Fibroblast of the aortic adventitia (primary cell): ENCODE measurements at places on chromosomes 13 and 19.

- DNase-seq: peak; percentile 97
These were observed 367.3 kb downstream of the DCT start for GRCh38 chr13:94112227-94112626.

DNA sequence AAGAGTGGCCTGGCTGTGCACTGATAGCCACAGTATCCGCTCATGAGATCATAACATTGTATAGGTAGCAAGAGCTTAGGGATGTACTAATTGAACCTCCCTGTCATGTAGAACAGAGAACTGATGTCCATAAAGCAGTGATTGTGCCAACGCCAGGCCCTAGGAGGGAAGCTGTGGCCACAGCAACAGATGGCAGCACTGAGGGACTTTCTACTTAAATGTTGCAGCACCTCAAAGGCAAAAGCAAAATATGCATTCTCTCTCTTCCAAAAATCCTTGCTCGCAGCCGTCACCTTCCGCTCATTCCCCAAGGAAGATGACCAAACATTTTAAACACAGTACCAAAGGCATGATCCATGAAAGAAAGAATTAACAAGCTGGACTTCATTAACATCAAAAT lies 32.3 kb downstream of the COL4A1 start:
- peak; percentile 27 for DNase-seq

- no peak for DNase-seq
These were observed at the start of gene SMIM24 for GRCh38 chr19:3480383-3481091. SMIM24 (minus strand) TSS chr19:3480525; CDS start chr19:3480463, 62 bp downstream.

- DNase-seq: no peak
These were observed 1.4 kb downstream of the CEACAM18 start for GRCh38 chr19:51479531-51480331.

GRCh38 chr13:29893438-29893837 lies 43.0 kb upstream of the UBL3 start:
- peak; percentile 16 for DNase-seq

DNA sequence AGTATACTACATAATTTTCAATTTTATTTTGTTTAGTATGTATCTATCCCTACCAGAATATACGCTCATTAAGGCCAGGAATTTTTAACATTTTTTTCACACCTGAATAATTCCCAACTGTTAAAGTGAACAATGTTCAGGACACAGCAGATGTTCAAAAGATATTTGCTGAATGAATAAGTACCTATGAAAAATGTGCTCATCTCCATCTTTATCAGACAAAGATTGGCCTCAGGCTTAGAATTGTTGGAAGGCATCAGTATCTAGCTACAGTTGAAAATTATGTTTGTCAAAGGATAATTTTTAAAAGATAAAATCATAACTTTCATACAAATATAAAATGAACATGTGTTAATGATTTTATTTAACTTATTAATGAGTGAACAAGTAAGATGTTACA lies 30.9 kb upstream of the SERP2 start:
- no peak for DNase-seq

GRCh38 chr13:26786651-26787295 lies 26.2 kb upstream of the GPR12 start:
- no peak for DNase-seq

GRCh38 chr19:57351867-57352266 lies 796 bp downstream of the ZNF304 start:
- peak; percentile 2 for DNase-seq

DNA sequence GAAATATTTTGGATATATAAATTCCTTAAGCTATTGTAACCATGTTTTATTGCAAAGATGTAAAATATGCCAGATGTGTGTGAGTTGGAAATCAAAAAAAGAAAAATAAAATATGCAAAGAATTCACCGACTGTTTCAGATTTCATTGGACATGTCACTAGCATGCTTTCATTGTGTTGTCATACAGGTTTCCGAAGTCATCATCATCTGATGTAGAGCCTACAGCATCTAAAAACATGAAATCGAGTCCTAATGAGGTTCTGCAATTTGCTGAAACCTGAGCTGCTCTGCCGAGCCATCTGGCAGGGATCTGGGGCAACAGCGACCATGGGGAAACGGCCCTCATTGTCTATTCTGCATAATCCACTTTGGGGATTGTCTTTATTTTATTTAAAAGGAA lies 196.1 kb upstream of the MAB21L1 start:
- peak; percentile 23 for DNase-seq

GRCh38 chr13:89401264-89401675 lies 1730.1 kb downstream of the SLITRK5 start:
- DNase-seq: peak; percentile 81

- DNase-seq: no peak
These were observed 145.2 kb downstream of the USP12 start for GRCh38 chr13:27026396-27026795.

DNA sequence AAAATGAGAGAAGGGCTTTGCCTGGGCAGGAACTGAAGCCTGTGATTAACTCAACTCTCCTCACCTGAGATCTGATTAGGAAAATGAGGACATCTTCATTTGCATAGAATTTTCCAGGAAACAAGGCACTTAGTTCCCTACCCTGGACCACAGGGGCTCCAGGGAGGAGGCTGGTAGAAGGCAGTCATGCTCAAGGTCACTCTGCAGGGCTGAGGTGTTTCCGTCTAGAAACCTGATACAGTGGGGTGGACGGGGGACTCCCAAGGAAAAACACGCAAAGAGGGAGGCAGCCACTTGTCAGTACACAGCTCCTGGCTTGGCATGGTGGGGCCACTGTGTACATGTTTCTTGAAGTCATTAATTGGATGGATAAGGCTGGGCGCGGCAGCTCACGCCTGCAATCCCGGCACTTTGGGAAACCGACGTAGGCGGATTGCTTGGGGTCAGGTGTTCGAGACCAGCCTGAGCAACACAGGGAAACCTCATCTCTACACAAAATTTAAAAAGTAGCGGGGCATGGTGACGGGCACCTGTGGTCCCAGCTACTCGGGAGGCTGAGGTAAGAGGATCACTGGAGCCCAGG lies 6.0 kb downstream of the KLK14 start:
- DNase-seq: no peak

GRCh38 chr13:45240143-45240542 lies 39.3 kb upstream of the KCTD4 start:
- DNase-seq: no peak

GRCh38 chr13:41426047-41426446 lies 31.3 kb upstream of the RGCC start:
- DNase-seq: no peak

DNA sequence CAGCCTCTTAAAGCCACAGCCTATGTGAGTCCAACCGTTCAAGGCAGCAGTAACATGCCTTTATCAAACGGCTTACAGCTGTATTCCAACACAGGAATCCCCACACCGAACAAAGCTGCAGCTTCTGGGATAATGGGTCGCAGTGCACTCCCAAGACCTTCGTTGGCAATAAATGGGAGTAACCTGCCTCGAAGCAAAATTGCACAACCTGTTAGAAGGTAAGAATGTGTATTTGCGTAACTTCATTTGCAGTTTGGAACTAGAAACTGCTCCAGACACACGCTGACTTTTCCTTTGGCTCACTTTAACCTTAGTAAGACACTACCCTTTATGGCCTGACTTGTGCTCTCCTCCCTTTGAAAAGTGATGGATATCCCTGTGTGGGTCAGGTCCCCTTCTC lies 63.4 kb downstream of the SLAIN1 start:
- DNase-seq: no peak

GRCh38 chr19:45418802-45419201 lies 4.9 kb downstream of the ERCC1 start:
- DNase-seq: no peak

DNA sequence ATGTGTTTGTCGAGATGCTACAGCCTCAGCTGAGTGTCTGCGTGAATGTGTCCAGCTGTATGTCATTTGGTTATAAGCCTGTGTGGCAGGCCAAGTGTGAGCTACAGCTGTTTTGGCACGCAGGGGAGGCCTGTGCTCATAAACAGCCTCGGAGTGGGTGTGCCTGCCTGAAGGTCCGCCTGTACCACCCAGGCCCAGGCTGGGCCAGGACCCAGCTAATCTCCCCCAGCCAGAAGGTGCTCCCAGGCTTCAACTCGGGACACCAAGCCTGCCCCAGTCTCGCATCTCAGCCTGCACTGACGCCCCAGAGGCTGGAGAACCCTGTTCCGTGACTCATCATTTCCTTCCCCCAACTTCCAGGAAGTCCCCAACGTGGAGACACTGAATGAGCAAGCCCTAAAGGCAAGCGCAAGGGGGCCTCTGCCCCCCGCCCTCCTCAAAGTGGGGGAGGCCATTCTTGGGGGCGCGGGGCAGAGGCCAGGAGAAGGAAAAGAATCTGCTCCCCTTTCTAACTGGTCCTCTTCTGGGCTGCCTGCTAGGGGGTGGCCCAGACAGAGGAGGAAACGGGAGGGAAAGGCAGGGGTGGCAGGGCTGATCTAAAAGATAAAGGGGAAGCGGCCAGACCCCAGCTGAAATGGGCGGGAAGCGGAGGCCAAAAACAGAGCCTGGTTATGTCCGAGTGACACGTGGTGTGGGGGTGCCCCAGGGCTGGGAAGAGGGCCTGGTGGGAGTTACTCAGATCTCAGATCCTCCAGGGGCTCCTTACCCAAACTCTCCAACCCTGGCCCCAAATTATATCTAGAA lies 2.0 kb downstream of the SLC1A5 start:
- DNase-seq: peak; percentile 90

GRCh38 chr19:43597876-43598275 lies 1.5 kb downstream of the ZNF576 start:
- no peak for DNase-seq
